Adipocyte (in vitro differentiated cells): ENCODE measurements at places on chromosomes 2 and 18.

DNA sequence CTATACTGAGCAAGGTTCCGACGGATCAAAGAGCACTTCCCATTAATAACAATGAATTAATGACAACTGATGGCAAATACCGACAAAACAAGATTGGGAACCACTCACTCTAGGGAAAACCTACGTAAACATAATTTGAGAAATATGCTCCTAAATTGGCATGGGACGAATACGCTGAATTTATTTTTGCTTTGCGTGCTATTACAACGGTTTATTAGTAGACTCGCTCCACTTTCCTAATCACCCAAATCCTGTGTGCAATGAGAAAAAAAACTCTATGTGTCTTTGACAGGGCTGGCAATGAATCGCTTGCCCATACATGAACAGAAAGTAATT, 536 bp upstream of the SLC25A12 start:
- DNase-seq = no peak

- no peak for DNase-seq
These were observed 55.2 kb upstream of the PAX3 start for GRCh38 chr2:222353993-222354392.

- DNase-seq = no peak
These were observed 221.3 kb downstream of the BCL2 start for GRCh38 chr18:63098018-63098981.

DNA sequence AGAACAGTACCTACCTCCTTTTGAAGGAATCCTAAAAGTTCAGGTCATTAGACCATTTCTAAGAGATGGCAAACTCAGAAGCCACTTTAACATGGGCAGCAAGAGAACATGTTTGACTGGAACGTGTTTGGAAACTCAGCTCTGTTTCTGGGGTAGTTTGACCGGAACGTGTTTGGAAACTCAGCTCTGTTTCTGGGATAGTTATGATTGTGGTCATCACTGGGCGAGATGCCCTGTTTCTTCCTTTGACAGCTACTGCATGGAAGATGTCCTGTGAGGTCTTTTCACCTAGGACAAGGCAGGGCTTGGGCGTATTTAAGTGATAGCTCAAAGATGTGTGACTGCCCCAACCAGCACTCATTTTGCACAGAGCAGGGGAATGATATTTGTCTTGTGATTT, 19.9 kb upstream of the SERPINB13 start:
- no peak for DNase-seq

GRCh38 chr2:55176094-55176415, 56.0 kb downstream of the CLHC1 start:
- no peak for DNase-seq

GRCh38 chr2:71071681-71072398, 3.4 kb downstream of the NAGK start:
- DNase-seq = no peak

- DNase-seq = no peak
These were observed 132.8 kb upstream of the ACVR2A start for GRCh38 chr2:147712051-147712450.

DNA sequence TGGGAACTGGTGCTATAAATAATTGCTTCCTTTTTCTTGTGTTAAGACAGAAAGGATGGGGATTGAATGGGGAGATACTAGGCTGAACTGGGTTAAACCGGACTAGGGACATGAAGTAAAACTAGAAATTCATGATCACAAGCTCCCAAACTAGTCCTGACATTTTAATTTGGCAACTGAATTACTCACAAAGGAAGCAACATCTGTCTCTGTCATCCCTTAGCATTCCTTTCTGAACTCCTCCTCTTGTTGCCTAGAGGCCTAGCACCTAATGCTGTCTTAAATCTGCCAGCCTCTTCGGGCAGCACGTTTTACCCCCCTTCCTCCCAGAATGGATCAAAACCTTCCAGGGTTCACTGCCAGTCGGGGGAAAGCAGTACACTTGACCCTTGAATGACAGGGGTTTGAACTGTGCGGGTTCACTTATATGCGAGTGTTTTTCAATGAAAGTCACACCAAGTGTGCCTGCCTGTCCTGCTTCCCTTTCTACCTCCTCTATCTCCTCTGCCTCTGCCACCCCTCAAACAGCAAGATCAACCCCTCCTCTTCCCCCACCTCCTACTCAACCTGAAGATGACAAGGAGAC, 8.2 kb downstream of the KCTD1 start:
- DNase-seq = peak; percentile 44
